ENCODE measurements at places on chromosomes 6 and 20. TPM values are rescaled to one million over a fixed set of nuclear protein-coding genes. Genes with fewer than 3 reads are reported as not detected.

The LY86 gene
- total RNA-seq = not detected

The SLC35B2 gene
- total RNA-seq = 38.7 TPM

The UST gene
- total RNA-seq = 10.2 TPM

The BMP7 gene
- not detected for total RNA-seq

The LINC00237 gene
- not detected for total RNA-seq

The BPIFA3 gene
- not detected for total RNA-seq

The OR2H2 gene
- not detected for total RNA-seq

The MLIP gene
- under 0.01 TPM for total RNA-seq

The CALHM4 gene
- not detected for total RNA-seq

The DOK5 gene
- total RNA-seq = 15.8 TPM

The RFX6 gene
- total RNA-seq = not detected

The SLC22A2 gene
- total RNA-seq = not detected

The ENPP3 gene
- not detected for total RNA-seq

The SAPCD1 gene
- total RNA-seq = 0.44 TPM

The BMP6 gene
- 8.8 TPM for total RNA-seq

The TAPBP gene
- total RNA-seq = 47.9 TPM

The GMNN gene
- total RNA-seq = 7.9 TPM

The CST2 gene
- not detected for total RNA-seq

The STMND1 gene
- total RNA-seq = not detected

The IP6K3 gene
- not detected for total RNA-seq

The PRL gene
- not detected for total RNA-seq

The FAM162B gene
- total RNA-seq = 2.4 TPM

The OPRM1 gene
- not detected for total RNA-seq

The PAK5 gene
- not detected for total RNA-seq

The RNF144B gene
- 0.64 TPM for total RNA-seq

The CD40 gene
- 13.5 TPM for total RNA-seq

The ENPP4 gene
- total RNA-seq = 0.59 TPM

The ESF1 gene
- total RNA-seq = 9.9 TPM

The BTN1A1 gene
- not detected for total RNA-seq

The BPI gene
- not detected for total RNA-seq

The PPIL6 gene
- 3.9 TPM for total RNA-seq

The TRIM40 gene
- total RNA-seq = not detected

The ELOVL2 gene
- total RNA-seq = 4.1 TPM

The KCNK16 gene
- total RNA-seq = not detected
